ENCODE measurements at places on chromosomes 6 and 20. TPM values are rescaled to one million over a fixed set of nuclear protein-coding genes. Genes with fewer than 3 reads are reported as not detected.

GRCh38 chr6:16399158-16399557 is 160.8 kb downstream of the GMPR start:
- DNase-seq = no peak

- no peak for DNase-seq
Observed at GRCh38 chr20:41011551-41012067, 17.0 kb upstream of the TOP1 start.

DNA sequence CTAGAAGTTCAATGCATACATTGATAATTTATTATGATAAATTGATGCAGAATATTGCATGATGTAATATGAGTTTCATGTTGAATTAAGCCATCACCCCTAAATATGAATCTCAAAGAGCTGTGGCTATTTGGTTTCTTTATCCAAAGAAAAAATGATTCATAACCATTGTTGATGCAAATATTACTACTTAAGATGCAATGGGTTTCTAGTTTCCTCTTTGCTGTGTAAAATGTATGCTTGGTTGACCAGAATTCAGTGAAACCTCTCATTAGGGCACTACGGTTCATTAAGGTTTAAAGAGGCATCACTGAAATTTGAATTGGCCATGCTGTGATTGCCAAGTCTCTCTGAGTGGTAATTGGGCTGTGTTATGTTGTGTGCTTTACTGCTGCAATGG is 492.5 kb upstream of the FLRT3 start:
- DNase-seq = no peak

The C6orf52 gene
- total RNA-seq = not detected

- no peak for DNase-seq
Observed at GRCh38 chr20:22688485-22688884, 104.1 kb upstream of the FOXA2 start.

The MOG gene
- total RNA-seq = not detected

- DNase-seq = no peak
Observed at GRCh38 chr20:24943731-24944130, 5.3 kb upstream of the CST7 start.

The NKAIN2 gene
- 0.28 TPM for total RNA-seq

The IL22RA2 gene
- not detected for total RNA-seq

DNA sequence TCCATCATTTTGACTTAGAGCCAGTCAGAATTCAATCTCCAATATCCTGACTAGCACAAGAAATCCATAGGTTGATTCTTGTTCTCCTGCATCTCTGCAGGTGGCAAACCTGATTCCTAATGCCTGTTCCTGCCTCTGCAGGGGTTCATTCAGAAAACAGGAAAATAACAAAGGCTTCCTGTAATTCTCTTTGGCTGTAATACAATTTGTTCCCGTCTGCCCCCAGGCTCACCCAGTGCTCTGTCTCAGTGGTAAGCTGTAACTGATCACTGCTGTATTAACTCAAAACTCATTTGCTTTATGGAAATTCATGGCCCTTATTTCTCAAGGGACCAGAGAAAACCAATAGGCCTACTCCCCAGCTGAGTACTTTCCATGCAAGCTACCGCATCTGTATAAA is 88.6 kb downstream of the OPRM1 start:
- no peak for DNase-seq

GRCh38 chr20:25178563-25179438 is 16.7 kb upstream of the ENTPD6 start:
- DNase-seq = no peak

DNA sequence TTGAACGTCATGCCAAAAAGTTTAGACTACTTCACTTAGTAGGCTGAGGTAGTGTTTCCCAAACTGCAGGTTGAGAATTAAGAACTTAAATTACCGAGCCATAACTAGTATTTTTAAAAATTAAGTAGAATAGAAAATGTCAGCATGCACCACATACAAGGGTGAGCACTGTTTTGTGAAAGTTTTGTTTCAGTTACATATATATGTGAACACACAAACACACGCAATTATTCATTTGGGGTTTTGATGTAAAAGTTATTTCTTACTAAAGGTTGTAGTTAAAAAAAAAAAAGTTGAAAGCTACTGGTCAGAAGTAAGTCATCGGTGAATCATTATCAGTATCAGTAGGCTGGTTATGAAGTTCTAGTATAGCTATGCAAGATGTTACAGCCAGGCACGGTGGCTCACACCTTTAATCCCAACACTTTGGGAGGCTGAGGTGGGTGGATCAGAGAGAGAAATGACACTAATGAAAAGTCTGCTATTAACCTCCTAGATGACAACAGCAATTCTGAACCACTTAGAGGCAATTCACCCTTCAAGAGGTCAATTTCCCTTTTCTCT is 24.1 kb downstream of the FASTKD5 start:
- no peak for DNase-seq

The HAO1 gene
- not detected for total RNA-seq

DNA sequence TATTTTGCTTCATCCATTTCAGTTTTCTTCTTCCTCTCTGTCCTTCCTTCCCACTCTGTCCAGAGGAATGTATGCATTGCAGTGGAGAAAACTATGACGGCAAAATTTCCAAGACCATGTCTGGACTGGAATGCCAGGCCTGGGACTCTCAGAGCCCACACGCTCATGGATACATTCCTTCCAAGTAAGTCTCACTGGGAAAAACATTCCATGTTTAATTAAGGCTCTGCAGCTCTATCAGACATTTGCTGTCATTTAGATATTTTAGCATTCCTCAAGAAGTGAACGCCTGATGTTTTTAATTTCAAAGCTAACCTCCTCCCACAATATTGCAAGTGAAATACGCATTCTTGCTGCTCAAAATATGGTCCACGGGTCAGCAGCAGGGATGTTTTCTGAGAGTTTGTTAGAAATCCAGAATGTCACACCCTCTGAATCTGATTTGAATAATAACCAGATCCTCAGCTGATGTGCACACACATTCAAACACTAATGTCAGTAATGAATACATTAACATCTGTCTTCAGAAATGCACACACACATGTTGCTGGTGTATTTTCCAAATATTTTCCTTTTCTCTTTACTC is 12.8 kb downstream of the PLG start:
- no peak for DNase-seq

GRCh38 chr6:48111143-48111506 is at the start of gene PTCHD4:
PTCHD4 (minus strand) TSS chr6:48111197; CDS start chr6:48068957, 42,240 bp downstream.
- no peak for DNase-seq

The LBP gene
- 0.54 TPM for total RNA-seq

The TFAP2C gene
- 2.0 TPM for total RNA-seq

- no peak for DNase-seq
Observed at GRCh38 chr6:9938801-9939200, 476.1 kb downstream of the TFAP2A start.

- DNase-seq = no peak
Observed at GRCh38 chr6:132132924-132133639, 181.9 kb upstream of the CCN2 start.

- peak; percentile 54 for DNase-seq
Observed at GRCh38 chr6:42864602-42865001, 14.8 kb upstream of the RPL7L1 start.

DNA sequence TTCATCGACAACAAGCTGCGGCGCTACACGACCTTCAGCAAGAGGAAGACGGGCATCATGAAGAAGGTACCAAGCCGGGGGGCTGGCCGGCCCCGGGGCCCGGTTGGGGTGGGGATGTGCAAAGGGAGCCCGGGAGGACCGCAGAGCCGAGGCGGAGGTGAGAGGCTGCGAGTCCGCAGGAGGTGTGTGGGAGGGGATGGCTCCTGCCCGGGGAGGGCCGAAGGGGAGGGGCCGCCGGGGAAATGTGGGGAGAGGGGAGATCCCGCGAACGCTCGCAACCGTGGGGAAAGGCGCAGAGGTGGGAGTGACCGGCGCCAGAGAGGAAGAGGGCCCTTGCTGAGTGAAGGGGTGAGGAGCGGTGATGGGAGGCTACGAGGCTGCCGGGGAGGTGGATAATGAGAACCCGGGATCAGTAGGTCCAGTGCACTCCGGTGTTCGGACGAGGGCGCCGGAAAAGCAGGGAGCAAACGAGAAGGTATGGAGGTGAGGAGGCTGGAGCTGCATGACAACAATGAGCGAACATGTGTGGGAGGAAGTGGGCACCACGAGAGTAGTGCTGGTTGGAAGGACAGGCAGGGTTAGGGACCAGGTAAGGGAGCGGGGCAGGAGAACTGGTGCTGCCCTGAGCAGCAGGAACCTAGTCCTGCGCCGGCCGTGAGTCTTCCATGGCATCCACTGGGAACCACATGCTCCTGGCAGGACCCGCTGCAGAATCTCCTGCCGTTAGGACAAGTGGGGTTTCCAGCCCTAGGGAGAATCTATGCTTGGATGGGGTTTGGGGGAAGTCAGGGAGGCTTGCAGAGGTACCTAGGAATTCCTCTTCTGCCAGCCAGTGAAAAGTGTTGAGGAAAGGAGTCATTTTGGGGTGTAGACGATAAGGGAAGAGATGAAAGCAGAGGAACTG is 1.3 kb downstream of the SRF start:
- no peak for DNase-seq

- DNase-seq = no peak
Observed at GRCh38 chr6:166032366-166033200, 135.1 kb downstream of the TBXT start.

DNA sequence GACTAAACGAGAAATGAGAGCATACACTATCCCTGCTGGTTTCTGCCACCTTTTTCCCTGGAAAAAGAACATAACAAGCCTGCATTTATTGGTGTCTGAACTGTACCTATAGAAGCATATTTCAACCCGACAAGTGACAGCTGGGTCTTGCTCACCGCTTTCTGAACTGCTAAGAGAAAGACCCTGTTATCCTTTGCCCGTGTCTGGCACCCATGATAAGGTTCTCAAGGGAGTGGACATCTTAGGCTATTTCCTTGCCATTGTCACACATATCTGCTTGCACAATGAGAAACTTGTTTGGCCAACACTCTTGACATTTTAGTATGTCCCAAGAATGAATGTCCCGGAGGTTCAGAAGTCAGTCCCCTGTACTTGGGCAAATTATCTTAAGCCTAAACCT is 19.3 kb downstream of the RIPOR2 start:
- DNase-seq = no peak

The DPPA5 gene
- total RNA-seq = not detected

- DNase-seq = no peak
Observed at GRCh38 chr20:57013741-57014140, 252.7 kb downstream of the BMP7 start.

Data from thoracic aorta (tissue), 2 donors.